ENCODE measurements at places on chromosomes 2 and 18.

GRCh38 chr2:224257156-224257555, 144.8 kb downstream of the FAM124B start:
- DNase-seq, result no peak

- DNase-seq, result no peak
Observed at GRCh38 chr2:39657287-39657937, 8.3 kb upstream of the TMEM178A start.

- no peak for DNase-seq
Observed at GRCh38 chr18:3075491-3075890, 62.5 kb upstream of the LPIN2 start.

DNA sequence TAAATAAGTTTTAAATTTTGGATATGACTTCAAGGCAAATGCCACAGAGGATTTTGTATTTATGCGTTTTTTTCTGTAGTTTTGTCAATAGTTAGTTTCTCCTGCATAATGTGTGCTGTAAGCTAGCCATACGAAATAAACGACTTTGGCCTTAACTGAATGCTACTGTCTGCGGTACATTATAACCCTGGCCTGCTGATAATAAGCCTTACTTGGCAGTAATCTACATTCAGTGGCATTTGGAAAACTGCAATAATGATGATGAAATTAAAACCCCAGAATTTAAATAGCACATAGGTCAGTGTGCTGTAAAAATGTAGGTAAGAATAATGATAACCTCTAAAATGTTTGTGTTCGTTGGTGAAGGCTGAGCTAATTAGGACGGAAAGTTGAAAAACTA, 88.8 kb downstream of the LRP1B start:
- DNase-seq, result no peak

DNA sequence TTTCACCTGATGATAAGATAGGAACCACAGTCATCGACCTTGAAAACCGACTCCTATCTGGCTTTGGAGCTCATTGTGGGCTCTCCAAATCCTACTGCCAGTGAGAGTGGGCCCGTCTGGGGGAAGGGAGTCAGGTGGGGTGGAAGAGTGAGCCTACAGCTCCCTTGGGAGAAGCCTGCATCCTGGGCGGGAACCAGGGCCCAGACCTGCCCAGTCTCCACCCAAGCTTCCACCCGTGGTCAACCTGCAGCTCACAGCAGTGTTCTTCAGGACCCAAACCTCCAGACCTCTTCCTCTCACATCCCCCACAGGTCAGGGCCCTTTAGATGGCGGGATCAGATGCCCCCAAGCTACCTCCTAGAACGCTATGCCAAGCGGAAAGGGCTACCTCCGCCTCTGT, 40.2 kb downstream of the LMAN2L start:
- no peak for DNase-seq

GRCh38 chr2:40227210-40227609, 224.7 kb downstream of the SLC8A1 start:
- DNase-seq, result no peak

DNA sequence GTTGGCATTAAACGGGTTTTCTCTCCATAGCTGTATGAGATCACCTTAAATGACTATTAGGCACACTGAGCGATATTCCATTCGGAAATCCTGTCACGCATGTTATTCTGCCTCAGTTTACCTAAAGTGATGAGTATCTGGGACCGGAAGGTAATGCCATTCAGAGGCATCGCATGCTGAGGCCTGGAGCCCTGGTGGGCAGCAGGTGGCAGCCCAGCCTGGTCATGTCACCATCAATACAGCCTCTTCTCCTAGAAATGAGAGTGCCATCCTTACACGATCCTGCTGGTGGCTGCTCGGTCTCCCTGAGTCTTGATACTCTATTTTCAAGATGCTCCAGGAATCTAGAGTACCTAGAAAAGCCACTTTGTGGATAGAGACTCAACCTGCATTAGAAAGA, 119.8 kb downstream of the EIPR1 start:
- no peak for DNase-seq

- no peak for DNase-seq
Observed at GRCh38 chr2:172613615-172614231, 57.8 kb downstream of the PDK1 start.

GRCh38 chr2:218285604-218286003, 6.7 kb downstream of the TMBIM1 start:
- no peak for DNase-seq

GRCh38 chr2:6863792-6864191, 1.9 kb downstream of the CMPK2 start:
- DNase-seq, result no peak

GRCh38 chr2:68420254-68420910, 46.7 kb downstream of the FBXO48 start:
- DNase-seq, result no peak

All from stimulated activated CD8-positive, alpha-beta memory T cell treated with anti-CD3 and anti-CD28 coated beads, Interleukin-4, amount 100 ng/mL, for 1 hour (primary cell).